Aorta (tissue), 5 donors: ENCODE measurements at places on chromosomes 3 and 15. TPM values are rescaled to one million over a fixed set of nuclear protein-coding genes. Genes with fewer than 3 reads are reported as not detected.
A peak's percentile ranks its signal among the peaks of the same experiment; 100 is the strongest.

Gene KLHL40
- not detected for total RNA-seq

- DNase-seq, result no peak
Measured at GRCh38 chr15:54812383-54812782, 384.4 kb downstream of the RSL24D1 start.

DNA sequence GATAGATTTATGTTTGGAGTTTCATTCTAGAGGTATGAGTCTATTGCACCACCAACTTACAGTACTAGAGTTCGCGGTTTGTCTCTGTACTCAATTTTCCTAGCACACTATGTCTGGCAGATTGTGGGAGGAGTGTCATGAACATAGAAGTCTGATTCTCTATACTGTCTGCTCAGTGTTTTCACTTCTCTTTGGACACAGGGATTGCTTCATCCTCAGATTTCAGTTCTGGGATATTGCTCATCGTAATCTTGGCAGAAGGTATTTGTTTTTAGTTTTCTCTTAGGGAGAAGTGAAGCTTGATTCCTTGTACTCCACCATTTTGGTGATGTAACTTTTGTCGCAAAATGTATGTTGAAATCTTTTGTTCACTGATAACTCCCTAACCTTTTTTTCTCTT is 27.8 kb upstream of the AZI2 start:
- no peak for DNase-seq

DNA sequence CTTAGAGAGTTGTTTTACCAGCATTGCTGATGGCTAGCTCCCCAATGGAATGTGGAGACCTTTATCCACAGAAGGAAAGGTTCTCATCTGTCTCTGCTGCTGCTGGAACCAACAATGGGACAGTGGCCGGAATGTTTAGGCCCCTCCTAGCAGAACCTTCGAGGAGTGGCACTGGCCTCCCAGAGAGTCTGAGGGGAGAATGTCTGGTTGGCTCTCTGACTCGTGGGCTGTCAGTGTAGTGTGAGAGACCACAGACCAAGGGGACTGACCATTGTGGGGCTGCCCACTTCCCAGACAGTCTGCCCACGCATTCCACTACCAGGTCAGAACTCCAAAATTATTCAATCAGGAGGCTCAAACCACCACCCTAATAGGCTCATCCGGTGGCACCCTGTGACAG is 5.1 kb downstream of the RASL12 start:
- no peak for DNase-seq

DNA sequence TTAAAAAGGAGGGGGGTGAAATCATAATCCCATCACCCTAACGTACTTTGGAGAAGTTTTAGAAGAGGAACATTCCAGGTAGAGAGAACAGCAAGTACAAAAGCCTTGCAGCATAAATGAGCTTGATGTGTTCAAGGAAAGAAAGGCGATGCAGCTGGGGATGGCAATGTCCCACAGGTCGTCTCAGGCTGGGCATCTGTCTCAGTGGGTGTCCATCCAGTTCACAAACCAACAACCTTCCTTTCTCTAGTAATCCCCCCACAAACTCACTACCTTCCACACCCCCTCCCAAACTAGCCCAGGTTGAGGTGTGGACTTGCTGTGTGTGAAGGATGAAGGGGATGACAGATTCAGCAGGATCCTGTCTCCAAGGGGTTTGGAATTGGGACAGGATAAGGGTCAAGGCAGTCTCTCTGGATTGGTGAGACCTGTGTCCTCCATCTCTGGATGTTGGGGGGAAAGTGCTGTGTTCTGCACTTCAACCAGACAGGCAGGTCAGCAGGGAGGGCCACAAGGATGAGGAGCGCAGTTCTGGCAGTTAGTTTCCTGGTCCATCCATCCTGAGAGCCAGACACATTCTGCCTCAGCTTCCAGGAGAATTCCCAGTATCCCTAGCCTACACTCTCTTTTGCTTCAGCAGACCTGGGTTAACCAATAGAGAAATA is 1.7 kb upstream of the ESYT3 start:
- DNase-seq, result peak; percentile 22

DNA sequence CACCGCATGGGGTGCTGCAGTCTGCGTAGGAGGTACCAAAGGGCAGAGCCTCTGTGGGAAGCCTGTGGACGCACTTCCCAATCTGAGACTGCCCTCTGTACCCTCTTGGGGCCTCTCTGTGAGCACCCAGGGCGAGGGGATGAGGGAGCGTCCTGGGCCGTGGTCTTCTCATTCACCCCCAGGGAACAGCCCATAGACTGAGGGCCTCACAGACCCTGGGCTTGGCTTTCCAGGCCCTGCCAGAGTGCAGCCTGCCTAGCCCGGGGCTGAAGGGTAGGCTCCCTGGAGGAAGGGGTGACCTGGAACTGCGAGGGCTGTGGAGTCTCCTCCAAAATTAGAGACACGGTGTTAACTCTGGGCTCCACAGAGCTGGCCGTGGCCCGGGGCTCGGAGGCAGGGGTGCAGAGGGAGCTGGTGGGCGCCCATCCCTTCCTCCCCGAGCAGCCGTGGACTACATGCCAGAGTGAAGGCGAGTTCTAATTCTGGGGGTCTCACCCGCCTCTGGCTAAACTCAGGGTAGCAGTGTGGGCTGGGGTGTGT is 468 bp upstream of the SPTBN5 start:
- DNase-seq, result no peak
